Endothelial cell (in vitro differentiated cells): ENCODE measurements at places on chromosomes 2 and 18. TPM values are rescaled to one million over a fixed set of nuclear protein-coding genes. Genes with fewer than 3 reads are reported as not detected.

GRCh38 chr18:7817575-7818230 is 250.6 kb downstream of the PTPRM start:
- no peak for DNase-seq
- no peak overlapping the region for H3K27ac ChIP-seq
- H3K36me3 ChIP-seq = peaks cover 32% of the 10 kb centered on the region
- H3K27me3 ChIP-seq = peaks cover 4% of the 10 kb centered on the region
- peaks cover 9% of the 10 kb centered on the region for H3K4me1 ChIP-seq

SLC9A4 gene
- 0.08 TPM for total RNA-seq

FOXD4L1 gene
- total RNA-seq = not detected

MCM6 gene
- total RNA-seq = 27.2 TPM

POTEI gene
- total RNA-seq = 0.15 TPM

CELF4 gene
- 0.44 TPM for total RNA-seq

- no peak for DNase-seq
- no peak overlapping the region for H3K4me3 ChIP-seq
- H3K36me3 ChIP-seq = no peaks in the 10 kb centered on the region
- H3K27me3 ChIP-seq = no peaks in the 10 kb centered on the region
- no peak overlapping the region for H3K27ac ChIP-seq
- no peaks in the 10 kb centered on the region for H3K4me1 ChIP-seq
Measured at GRCh38 chr2:18799397-18799796, 210.0 kb upstream of the NT5C1B start.

- H3K4me1 ChIP-seq = peaks cover 19% of the 10 kb centered on the region
- H3K27ac ChIP-seq = no peak overlapping the region
- no peaks in the 10 kb centered on the region for H3K27me3 ChIP-seq
- DNase-seq = no peak
Measured at GRCh38 chr2:8107621-8108378, 574.1 kb upstream of the ID2 start.

SCN3A gene
- 0.38 TPM for total RNA-seq

DNA sequence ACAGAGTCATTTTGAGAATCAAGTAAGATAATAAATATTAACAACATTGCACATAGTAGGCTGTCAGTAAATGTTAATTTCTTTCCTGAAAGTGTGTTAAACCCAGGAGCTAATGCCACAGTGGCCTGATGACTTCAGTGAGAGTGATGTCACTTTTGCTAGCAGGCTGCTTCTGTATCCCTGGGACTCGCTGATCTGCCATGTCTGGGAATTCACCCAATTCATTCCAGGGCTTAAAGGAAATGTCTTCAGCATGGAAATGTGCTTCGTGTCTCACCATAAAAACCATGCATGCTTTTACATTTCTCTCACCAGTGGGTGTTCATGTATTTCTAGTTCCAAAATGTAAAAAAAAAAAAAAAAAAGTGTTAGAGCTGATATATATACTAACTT is 56.8 kb upstream of the MAPRE3 start:
- H3K4me1 ChIP-seq = no peaks in the 10 kb centered on the region

DNA sequence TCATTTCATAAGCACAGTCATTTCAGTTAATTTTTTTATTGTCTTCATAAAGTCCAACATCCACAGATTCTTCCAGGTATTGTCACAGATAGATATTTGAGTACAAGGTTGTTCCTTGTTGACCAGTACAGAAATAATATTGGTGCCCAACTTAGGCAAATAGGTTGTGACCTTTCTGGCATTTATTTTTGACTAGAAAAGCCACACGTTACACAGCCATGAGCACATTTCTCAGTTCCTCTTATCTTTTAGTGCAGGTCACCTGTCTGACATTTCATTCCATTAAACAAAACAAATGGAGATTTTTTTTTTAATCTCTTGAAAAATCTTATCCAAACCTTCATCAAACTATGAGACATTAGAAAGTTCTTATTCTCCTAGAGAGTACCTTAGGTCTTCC is 428.8 kb downstream of the ZNF521 start:
- H3K36me3 ChIP-seq = peaks cover 3% of the 10 kb centered on the region
- H3K27me3 ChIP-seq = peaks cover 8% of the 10 kb centered on the region
- peaks cover 41% of the 10 kb centered on the region for H3K4me1 ChIP-seq
- DNase-seq = no peak
- no peak overlapping the region for H3K4me3 ChIP-seq

RAPGEF4 gene
- total RNA-seq = 7.5 TPM

DNA sequence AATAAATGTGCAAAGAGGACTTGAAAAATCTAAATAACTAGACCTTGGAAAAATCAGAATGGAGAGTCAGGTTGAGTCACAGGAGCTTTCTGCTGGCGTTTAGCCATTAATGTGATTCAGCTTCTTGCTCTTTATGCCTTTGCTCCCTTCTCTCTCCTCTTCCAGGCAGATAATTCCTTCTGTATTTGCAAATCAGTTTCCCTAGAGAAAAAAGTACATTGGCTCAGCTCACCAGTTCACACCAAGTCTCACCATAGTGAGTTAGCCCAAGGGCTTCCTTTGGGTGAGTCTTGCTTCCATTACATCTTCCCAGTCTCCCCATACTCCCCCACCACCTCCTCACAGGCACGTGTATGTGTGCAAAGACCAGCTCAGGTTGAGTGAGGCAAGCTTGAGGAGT is 73.6 kb downstream of the CYBRD1 start:
- no peak for DNase-seq
- no peak overlapping the region for H3K4me3 ChIP-seq
- H3K36me3 ChIP-seq = no peaks in the 10 kb centered on the region
- H3K4me1 ChIP-seq = no peaks in the 10 kb centered on the region

DNA sequence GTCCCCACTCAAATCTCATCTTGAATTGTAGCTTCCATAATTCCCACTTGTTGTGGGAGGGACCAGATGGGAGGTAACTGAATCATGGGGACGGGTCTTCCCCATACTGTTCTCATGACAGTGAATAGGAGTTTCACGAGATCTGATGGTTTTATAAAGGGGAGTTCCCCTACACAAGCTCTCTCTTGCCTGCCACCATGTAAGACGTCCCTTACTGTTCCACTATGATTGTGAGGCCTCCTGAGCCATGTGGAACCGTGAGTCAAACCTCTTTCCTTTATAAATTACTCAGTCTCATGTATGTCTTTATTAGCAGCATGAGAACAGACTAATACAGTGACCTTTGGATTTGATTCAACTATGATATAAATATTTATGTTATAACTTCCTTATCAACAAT is 78.0 kb downstream of the CYRIA start:
- peaks cover 6% of the 10 kb centered on the region for H3K36me3 ChIP-seq
- H3K27me3 ChIP-seq = peaks cover 3% of the 10 kb centered on the region
- no peak overlapping the region for H3K27ac ChIP-seq
- no peak overlapping the region for H3K4me3 ChIP-seq
- no peak for DNase-seq
- peaks cover 3% of the 10 kb centered on the region for H3K4me1 ChIP-seq

SEMA4F gene
- 9.4 TPM for total RNA-seq

DNA sequence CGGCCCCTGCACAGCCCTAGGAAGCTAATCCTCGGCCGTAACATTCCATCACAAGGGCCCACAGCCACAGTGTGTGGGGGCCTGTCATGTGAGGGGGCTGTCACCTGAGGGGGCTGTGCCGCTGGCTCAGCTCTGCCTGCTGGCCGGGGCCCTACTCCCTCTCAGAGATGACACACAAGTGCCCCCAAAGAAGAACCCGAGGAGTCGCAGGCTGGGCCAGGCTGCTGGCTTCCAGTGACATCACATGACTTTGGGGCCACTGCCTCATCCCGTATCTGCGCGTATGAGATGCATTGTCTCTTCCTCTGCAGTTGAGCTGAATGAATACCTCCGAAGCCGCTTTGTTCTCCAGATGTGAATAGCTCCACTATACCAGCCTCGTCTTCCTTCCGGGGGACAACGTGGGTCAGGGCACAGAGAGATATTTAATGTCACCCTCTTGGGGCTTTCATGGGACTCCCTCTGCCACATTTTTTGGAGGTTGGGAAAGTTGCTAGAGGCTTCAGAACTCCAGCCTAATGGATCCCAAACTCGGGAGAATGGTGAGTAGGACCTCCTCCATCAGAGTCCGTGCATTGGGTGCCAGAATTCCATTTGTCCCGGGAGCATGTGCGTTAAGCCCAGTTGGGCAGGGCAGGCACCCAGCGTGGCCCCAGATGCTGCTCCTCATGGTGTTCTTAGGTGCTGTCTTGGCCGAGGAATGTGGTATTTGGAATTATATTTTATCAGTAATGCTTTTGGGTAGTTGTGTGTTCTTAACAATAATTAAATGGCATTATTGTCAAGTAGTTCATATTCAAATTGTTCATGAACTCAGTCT is at the start of gene CNDP1:
TSS of gene CNDP1 (plus strand) at position 351 of the 820 bp plus-strand sequence. CDS start at position 519, 168 bp downstream.
- no peaks in the 10 kb centered on the region for H3K36me3 ChIP-seq
- no peak for DNase-seq
- H3K4me1 ChIP-seq = no peaks in the 10 kb centered on the region
- no peak within 1 kb of the TSS for H3K27ac ChIP-seq
- H3K4me3 ChIP-seq = no peak within 1 kb of the TSS

CRYGC gene
- not detected for total RNA-seq

- H3K36me3 ChIP-seq = peaks cover 9% of the 10 kb centered on the region
- H3K27ac ChIP-seq = peak overlapping the region; percentile 58
- H3K27me3 ChIP-seq = peaks cover 24% of the 10 kb centered on the region
- DNase-seq = no peak
- peak overlapping the region; percentile 99 for H3K4me3 ChIP-seq
- peaks cover 36% of the 10 kb centered on the region for H3K4me1 ChIP-seq
Measured at GRCh38 chr18:51196118-51196810, 1.2 kb downstream of the MEX3C start.

GRCh38 chr2:5057891-5058351 is 634.3 kb upstream of the SOX11 start:
- no peak for DNase-seq
- no peaks in the 10 kb centered on the region for H3K4me1 ChIP-seq
- H3K36me3 ChIP-seq = no peaks in the 10 kb centered on the region
- no peaks in the 10 kb centered on the region for H3K27me3 ChIP-seq

GRCh38 chr2:196993617-196994016 is 67.1 kb upstream of the PGAP1 start:
- no peak for DNase-seq
- peaks cover 17% of the 10 kb centered on the region for H3K4me1 ChIP-seq
- H3K27me3 ChIP-seq = no peaks in the 10 kb centered on the region
- H3K4me3 ChIP-seq = no peak overlapping the region
